ENCODE measurements at places on chromosomes 4 and X.

GRCh38 chr4:68347845-68348244 lies 2.0 kb downstream of the YTHDC1 start:
- no peak for DNase-seq

GRCh38 chr4:88102026-88102425 lies 56.4 kb downstream of the ABCG2 start:
- no peak for DNase-seq

DNA sequence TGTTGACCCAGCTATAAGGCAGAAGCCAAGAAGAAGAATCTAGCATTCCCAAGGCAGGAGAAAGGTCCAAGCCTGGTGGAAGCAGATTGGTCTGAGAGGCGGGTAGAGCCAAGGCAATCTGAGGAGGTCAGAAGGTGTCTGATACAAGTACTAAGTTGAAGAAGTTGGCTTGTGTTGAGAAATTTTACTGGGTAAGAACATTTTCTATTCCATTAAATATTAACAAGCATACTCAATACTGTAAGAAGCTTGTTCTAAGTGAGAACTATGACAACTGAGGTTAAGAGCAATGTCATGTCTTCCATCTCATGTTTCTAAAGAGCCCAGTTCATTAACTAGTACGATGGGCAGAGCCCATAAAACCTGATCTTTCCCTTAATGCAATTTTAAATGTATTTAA lies 75.0 kb downstream of the FAM13A start:
- no peak for DNase-seq

GRCh38 chrX:115892787-115893671 lies 277.5 kb upstream of the AGTR2 start:
- no peak for DNase-seq

GRCh38 chr4:24070117-24070516 lies 180.3 kb upstream of the PPARGC1A start:
- DNase-seq = no peak

GRCh38 chr4:162782096-162782777 lies 384.5 kb downstream of the NAF1 start:
- no peak for DNase-seq

DNA sequence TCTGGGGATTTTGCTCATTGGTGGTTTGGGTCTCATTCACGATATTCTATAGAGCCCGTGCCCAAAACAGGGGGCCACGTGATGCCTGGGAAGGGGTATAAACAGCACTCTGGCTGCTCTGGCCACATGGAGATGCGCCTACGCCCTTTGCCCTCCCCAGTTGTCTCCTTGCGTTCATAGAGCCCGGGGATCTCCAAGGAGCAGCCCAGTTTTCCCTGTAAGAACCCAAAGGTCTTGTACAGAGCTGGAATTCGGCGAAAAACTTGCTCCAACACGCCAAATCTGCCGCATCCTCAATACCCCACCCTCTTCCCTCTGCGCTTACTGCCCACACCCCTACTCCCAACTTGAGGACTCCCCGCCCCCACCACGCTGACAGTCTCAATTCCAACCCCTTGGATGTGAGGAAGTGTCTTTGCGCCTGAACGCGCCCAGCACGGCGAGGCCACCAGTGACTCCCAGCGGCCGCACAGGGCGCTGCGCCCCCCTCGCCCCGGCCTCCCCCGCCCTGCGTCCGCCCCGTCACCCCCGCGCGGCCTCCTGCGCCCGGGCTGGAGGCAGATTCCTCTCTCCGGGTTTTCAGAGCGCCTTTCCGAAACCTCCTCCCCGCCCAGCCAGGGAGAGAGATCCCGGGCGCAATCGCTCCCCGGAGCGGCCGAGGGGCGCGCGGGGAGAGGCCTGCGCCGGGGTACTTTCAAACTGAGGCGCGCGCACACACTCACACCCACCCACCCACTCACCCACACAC lies at the start of gene NHS:
Gene NHS, plus strand, starts transcription at position 582 of the 748 bp plus-strand sequence. CDS start 558 bp downstream, outside the sequence.
- peak; percentile 9 for DNase-seq

DNA sequence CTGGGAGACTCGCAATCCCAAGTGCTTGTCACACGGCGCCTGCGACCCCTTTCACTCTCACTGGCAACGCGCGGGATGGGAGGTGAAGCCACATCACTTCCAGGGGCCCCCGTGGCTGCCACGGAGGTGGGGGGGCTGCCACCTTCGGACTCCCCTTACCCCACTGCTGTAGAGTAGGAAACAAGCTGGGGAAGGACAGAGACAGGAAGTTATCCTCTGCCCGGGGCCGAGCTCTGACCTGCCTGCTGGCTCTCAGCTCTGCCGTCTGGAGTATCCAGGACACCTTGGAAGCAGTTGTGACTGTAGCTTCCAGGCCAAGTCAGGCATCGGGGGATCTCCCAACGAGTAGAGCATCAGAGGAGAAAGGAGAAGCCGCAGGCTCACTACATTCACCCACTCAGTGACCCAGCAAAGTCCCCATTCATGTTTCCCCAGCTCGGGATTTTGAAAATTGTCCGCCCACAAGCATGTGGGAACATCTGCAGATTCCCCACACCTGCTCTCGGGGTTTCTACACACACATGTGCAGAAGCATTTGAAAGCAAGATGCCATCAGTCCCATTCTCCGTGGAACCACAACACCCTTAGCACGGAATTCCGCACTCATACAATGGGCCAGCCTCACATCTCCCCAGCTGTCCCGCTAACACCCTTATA lies 10.8 kb downstream of the PDZD4 start:
- DNase-seq = no peak
